Bronchus fibroblast of lung (primary cell): ENCODE measurements at places on chromosomes 16 and 17. TPM values are rescaled to one million over a fixed set of nuclear protein-coding genes. Genes with fewer than 3 reads are reported as not detected.

Gene TAF15
- 25.9 and 32.3 TPM in 2 replicates for total RNA-seq

Gene APOBR
- not detected in 2 replicates for total RNA-seq

Gene DPEP1
- 0.15 and 0.34 TPM in 2 replicates for total RNA-seq

Gene KRTAP9-4
- not detected in 2 replicates for total RNA-seq

Gene NUPR1
- total RNA-seq, result 16.2 and 20.3 TPM in 2 replicates

Gene GAS2L2
- not detected in 2 replicates for total RNA-seq

Gene SULT1A1
- total RNA-seq, result 1.0 and 1.3 TPM in 2 replicates

Gene LGALS9
- 0.67 and 0.89 TPM in 2 replicates for total RNA-seq

Gene SLC5A10
- total RNA-seq, result not detected in 2 replicates

Gene MYH2
- total RNA-seq, result not detected in 2 replicates

Gene KIF2B
- total RNA-seq, result not detected in 2 replicates

Gene CA5A
- not detected in 2 replicates for total RNA-seq

Gene VASN
- 69.6 and 76.8 TPM in 2 replicates for total RNA-seq

Gene ABCC12
- 0.17 TPM in 1 of 2 replicates, not detected in the other for total RNA-seq

Gene SCNN1G
- not detected in 2 replicates for total RNA-seq

Gene MMP25
- under 0.01 TPM in 2 replicates for total RNA-seq

Gene CDK10
- total RNA-seq, result 51.0 and 65.1 TPM in 2 replicates

Gene ST6GALNAC1
- total RNA-seq, result not detected in 2 replicates

Gene HES7
- 0.17 and 0.89 TPM in 2 replicates for total RNA-seq
